A549 treated with CORT108297 at 1 μM for 4 hours (cell line): ENCODE measurements at places on chromosomes 4 and X. TPM values are rescaled to one million over a fixed set of nuclear protein-coding genes. Genes with fewer than 3 reads are reported as not detected.

RPL39 gene
- 3,339 to 4,891 TPM (median 3,558 TPM) in 5 replicates for total RNA-seq

SMARCA1 gene
- 30.4 to 58.0 TPM (median 42.6 TPM) in 5 replicates for total RNA-seq

SSX4B gene
- total RNA-seq = not detected in 5 replicates

F9 gene
- not detected in 5 replicates for total RNA-seq

GPC3 gene
- total RNA-seq = 0.18 TPM in 1 of 5 replicates, not detected in the others

SYP gene
- total RNA-seq = 2.6 to 3.5 TPM (median 2.7 TPM) in 5 replicates

ELOVL6 gene
- 20.0 to 25.7 TPM (median 22.9 TPM) in 5 replicates for total RNA-seq

CENPI gene
- 8.5 to 15.1 TPM (median 12.9 TPM) in 5 replicates for total RNA-seq

TMPRSS11D gene
- total RNA-seq = not detected in 5 replicates

CCNA2 gene
- total RNA-seq = 38.9 to 49.1 TPM (median 46.3 TPM) in 5 replicates

MAGEA12 gene
- 0.08 to 0.18 TPM (median 0.17 TPM) in 5 replicates for total RNA-seq

SPARCL1 gene
- not detected in 5 replicates for total RNA-seq

DBET gene
- not detected in 5 replicates for total RNA-seq

PABPC1L2B gene
- not detected in 5 replicates for total RNA-seq

ZCCHC12 gene
- total RNA-seq = 0.13 to 0.24 TPM (median 0.20 TPM) in 5 replicates

PSAPL1 gene
- total RNA-seq = 0.06 to 0.18 TPM (median 0.12 TPM) in 5 replicates

PNMA6A gene
- total RNA-seq = 3.6 to 5.8 TPM (median 5.1 TPM) in 5 replicates

TMPRSS11E gene
- total RNA-seq = not detected in 5 replicates

LPAR4 gene
- total RNA-seq = not detected in 5 replicates

MAGEA10 gene
- total RNA-seq = 0.05 to 0.13 TPM (median 0.08 TPM) in 4 of 5 replicates, not detected in the other

PRDM5 gene
- total RNA-seq = 3.3 to 4.8 TPM (median 4.2 TPM) in 5 replicates

MBNL3 gene
- 0.01 TPM in 1 of 5 replicates, not detected in the others for total RNA-seq

CENPVL3 gene
- 0.06 to 0.20 TPM (median 0.15 TPM) in 5 replicates for total RNA-seq

LRIT3 gene
- 0.02 to 0.07 TPM (median 0.05 TPM) in 4 of 5 replicates, not detected in the other for total RNA-seq

UGT2B15 gene
- 0.05 to 0.07 TPM (median 0.05 TPM) in 4 of 5 replicates, not detected in the other for total RNA-seq

MAGEB6 gene
- total RNA-seq = 0.03 to 0.20 TPM (median 0.06 TPM) in 4 of 5 replicates, not detected in the other

SLC49A3 gene
- 0.09 to 0.28 TPM (median 0.16 TPM) in 5 replicates for total RNA-seq

CDKL2 gene
- 0.58 to 0.84 TPM (median 0.69 TPM) in 5 replicates for total RNA-seq

CYLC1 gene
- not detected in 5 replicates for total RNA-seq

HTN1 gene
- total RNA-seq = not detected in 5 replicates

COL25A1 gene
- total RNA-seq = not detected in 5 replicates

GPR34 gene
- total RNA-seq = 0.05 TPM in 2 of 5 replicates, not detected in the others

LUZP4 gene
- not detected in 5 replicates for total RNA-seq

EPGN gene
- total RNA-seq = 0.07 to 0.27 TPM in 2 of 5 replicates, not detected in the others

SOX3 gene
- not detected in 5 replicates for total RNA-seq

SYNPO2 gene
- total RNA-seq = 1.1 to 1.8 TPM (median 1.5 TPM) in 5 replicates

AR gene
- total RNA-seq = 2.9 to 3.6 TPM (median 3.2 TPM) in 5 replicates

BCOR gene
- total RNA-seq = 22.1 to 28.4 TPM (median 23.2 TPM) in 5 replicates
